Stimulated activated CD4-positive, alpha-beta T cell treated with anti-CD3 and anti-CD28 coated beads, TNF-alpha, amount 100 ng/mL, for 1 hour (primary cell): ENCODE measurements at places on chromosomes 16 and 17.

DNA sequence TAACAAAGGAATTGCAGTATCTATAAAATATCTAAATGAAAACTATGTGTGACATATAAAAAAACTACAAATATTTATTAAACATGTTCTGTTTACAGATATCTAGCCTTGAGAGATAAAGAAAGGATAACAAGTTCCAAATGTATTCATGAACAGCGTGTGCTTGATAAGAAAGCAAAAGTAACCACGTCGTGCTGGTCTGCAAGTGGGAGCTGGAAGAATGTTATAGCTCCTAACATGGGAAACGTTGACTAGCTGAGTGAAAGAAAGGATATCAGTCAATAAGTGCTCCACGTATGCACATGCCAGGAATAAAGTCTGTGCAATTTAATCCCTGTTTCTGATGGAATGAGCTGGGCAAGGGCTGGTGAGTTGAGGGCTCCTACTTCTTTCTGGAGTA, 71.2 kb upstream of the CDYL2 start:
- DNase-seq = no peak

- no peak for DNase-seq
Measured at GRCh38 chr17:42814633-42815399, 9.3 kb downstream of the BECN1 start.

GRCh38 chr17:75764711-75765421, at the start of gene GALK1:
Gene GALK1 (minus strand): TSS chr17:75765192. CDS start chr17:75765136, 56 bp downstream.
- peak; percentile 59 for DNase-seq

DNA sequence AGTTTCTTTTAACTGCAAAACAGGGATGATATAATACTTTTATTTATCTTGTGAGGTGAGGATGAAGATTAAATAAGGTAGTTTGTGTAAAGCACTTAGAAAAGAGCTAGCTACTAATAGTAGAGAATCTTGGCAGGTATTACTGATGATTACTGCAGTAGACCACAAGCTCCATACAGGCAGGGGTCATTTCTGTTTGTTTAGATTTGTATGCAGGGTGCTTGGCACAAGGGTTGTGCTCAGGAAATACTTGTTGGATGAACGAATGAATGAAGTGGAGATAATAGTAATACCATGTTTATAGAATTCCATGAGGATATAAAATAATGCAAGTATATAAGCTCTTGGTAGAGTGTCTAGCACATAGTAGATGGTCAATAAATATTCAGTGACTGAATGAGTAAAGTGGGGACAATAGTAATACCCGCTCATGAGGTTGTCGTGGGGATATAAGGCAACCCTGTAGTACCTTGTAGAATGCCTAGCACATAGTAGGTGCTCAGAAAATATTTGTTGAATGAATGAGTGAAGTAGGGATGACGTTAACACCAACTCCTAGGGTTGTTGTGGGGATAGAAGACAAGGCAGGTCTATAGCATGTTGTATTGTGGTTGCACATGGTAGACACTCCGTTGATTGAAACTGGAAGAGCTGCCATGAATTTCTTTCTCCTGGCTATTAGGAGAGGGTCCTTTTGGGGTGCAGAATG, 83.0 kb downstream of the ABCC1 start:
- DNase-seq = no peak

DNA sequence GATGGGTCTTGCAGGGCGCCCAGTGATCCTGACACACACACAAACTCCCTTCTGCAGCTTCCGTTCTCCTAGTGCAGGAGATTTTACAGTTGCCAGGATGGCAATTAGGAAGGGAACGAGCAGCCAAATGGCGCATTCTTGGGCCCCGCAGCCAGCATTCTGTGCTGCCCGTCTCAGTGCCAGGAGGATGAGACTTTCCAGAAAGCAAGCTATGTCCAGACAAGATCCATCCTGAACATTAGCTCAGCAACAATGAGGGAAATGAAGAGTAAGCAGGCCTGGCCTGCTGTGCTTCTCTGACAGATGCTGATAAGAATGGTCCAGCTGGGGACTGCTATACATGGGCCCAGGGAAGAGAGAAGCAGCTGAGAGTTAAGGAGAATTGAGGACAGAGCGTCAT, 16.5 kb downstream of the SPPL2C start:
- DNase-seq = no peak

DNA sequence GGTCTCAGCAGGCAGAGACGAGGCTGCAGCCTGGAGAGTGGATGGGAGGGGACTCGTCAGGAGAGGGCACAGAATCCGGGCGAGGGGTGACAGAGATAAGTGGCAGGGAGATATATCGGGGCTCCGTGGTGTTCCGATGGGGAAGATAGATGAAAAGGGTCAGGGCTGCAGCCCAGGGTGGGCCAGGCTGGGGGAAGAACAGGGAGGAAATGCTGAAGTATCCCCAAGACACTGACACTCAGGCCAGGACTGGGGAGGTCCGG, 2.1 kb downstream of the LGALS3BP start:
- no peak for DNase-seq

- no peak for DNase-seq
Measured at GRCh38 chr17:69367298-69367697, 40.4 kb upstream of the ABCA5 start.

GRCh38 chr16:57723170-57723569, 12.4 kb upstream of the KATNB1 start:
- DNase-seq = no peak

DNA sequence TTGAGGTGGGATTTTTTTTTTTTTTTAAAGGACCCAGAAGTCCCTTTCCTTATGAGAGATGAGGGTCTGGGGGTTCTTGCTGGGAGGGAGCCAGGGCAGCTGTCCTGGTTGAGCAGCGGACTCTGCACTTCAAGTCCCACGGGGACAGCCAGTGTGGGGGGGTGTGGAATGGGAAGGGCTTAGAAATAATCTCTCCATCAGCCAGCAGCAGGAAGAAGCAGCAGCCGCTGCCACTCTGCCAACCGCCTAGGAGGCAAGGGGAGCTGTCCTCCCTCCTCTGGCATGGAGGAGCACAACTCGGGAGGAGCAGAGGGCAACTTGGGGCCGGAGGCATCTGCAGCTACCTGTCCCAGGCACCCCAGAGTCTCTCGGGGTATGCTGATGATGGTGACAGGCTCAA, at the start of gene KCNG4:
Gene KCNG4 (minus strand): TSS at position 104 of the 400 bp plus-strand sequence. CDS start 2,527 bp downstream, outside the sequence.
- no peak for DNase-seq

DNA sequence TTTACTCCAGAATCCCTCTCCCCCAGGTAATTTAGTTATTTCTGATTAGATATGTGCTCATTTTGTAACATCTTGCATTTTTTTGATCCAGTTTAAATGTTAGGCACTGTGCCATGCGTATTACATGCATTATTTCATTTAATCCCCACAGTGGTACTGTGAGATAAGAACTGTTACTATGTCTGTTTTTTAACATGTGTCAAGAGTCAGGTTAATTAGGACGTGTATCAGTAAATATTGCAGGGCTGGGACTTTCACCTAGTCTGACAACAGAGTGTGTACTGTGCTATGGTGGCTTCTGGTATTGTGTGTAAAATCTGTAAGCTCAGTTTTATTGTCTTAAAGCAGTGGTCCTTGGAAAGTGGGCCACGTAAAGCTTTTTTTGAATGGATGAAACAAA, 10.6 kb downstream of the RSPRY1 start:
- DNase-seq = no peak

- no peak for DNase-seq
Measured at GRCh38 chr16:20833086-20833485, 26.8 kb downstream of the REXO5 start.

DNA sequence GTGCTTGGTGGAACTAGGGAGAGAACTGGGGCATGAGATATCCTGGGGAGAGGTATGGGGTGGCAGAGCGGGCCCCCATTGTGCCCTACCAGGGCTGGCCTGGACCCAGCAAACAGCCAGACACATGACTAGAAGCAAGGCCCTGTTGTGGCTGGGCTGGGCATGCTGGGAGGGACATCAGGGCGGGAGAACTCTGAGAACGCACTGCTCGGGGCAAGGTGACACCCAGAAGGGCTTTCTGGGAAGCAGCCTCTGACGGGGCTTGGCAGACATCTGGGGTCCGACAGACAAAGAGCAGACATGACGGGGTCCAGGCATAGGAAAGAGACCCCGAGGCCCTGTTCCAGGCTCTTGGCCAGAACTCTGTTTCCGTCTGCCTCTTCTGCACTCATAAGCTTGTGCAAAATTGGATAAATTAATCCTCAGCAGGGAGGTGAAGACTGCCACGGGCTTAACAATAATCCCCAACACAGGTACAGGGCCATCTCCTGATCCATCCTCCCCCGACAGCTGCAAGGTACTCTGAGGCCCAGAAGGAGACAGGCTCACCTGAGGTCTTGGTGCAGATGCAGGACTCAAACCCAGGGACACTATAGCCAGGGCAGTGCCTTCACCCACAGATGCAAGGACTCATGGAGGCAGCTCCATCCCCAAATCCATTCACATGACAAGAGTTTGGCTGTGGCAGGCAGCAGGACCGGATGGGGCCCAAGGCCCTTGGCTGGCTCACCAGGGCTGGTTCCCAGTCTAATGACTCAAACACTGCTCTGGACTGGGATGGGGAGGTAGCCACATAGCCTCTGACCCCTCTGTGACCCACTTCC, 5.4 kb downstream of the SREBF1 start:
- no peak for DNase-seq

- DNase-seq = no peak
Measured at GRCh38 chr16:9159839-9160550, 68.6 kb downstream of the HAPSTR1 start.

- no peak for DNase-seq
Measured at GRCh38 chr17:48261297-48261880, 153.8 kb downstream of the SNX11 start.

GRCh38 chr17:45393411-45393810, 39.3 kb downstream of the ARHGAP27 start:
- DNase-seq = no peak
